ENCODE measurements at places on chromosomes 6 and 20.

DNA sequence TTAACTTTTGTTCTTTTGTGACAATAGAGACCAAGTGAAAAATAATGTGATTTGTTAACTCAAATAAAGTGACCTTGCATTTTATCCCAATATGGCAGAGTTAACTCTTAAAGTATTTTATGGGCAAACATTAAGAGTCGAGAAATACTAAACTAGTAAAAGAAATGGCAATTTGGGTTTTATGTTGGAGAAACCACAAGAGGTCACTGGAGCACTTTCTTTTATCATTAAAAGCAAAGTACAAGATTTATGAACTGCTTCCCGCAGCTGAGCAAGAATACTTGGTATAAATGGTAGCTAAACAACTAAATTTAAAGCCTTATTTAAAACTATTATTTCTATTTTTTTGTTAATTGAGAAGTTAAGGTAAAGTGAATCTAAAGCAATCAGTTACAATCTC, 33.5 kb upstream of the MCM9 start:
- peak; percentile 23 for DNase-seq

GRCh38 chr6:53666271-53666626, 693 bp upstream of the KLHL31 start:
- DNase-seq = no peak

DNA sequence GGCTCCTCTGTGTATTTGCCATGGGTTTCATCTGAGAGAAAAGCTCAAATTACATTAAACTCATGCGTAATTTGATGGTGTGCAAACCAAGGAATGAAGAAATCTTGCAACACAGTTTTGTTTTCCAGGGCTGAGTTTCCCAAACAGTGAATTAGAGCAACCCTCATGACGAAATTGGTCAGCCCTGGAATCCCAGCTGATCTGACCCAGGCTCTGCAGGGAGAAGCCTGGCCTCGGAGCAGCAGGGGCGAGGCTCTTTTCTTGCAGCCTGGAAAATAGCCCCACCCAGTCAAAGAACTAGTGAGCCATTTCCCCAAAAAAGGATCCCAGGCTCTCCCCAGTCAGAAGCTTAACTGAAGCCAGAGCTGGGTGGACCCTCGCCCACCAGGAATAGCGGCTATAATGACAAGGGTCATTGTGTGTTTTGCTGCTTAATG, 107.3 kb upstream of the SNX9 start:
- DNase-seq = no peak

- no peak for DNase-seq
Measured at GRCh38 chr6:95280686-95281273, 296.6 kb upstream of the MANEA start.

- DNase-seq = no peak
Measured at GRCh38 chr20:58327211-58327610, 17.7 kb downstream of the RAB22A start.

Data from CD4-positive, alpha-beta T cell (primary cell).